Endothelial cell of umbilical vein (primary cell): ENCODE measurements at places on chromosomes 7 and 10.
A peak's percentile ranks its signal among the peaks of the same experiment; 100 is the strongest.

- H3K36me3 ChIP-seq: peaks cover 4% of the 10 kb centered on the region
- H3K27me3 ChIP-seq: no peaks in the 10 kb centered on the region
- H3K4me3 ChIP-seq: no peak overlapping the region
- H3K27ac ChIP-seq: no peak overlapping the region
- no peaks in the 10 kb centered on the region for H3K4me1 ChIP-seq
Observed at GRCh38 chr10:24652381-24652957, 71.2 kb downstream of the ARHGAP21 start.

DNA sequence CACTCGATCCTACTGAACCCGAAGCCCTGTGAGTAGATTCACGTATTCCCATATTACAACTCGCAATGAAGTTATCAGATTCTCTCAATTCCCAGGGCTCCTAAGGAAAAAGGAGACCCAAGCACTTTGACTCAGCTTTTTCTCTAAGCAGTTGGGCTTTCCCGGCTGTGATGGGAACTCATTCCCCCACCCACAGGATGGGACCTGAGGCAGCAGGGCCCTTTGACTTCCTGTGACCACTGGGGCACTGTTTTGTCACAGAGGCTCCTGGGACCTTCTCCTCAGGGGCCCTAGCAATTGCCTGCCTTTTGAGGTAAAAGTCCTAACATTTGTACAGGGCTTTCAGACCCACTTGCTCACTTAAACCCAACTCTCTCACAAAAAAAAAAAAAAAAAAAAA is 122.8 kb upstream of the PDLIM1 start:
- no peaks in the 10 kb centered on the region for H3K36me3 ChIP-seq
- H3K4me3 ChIP-seq: no peak overlapping the region
- no peak overlapping the region for H3K27ac ChIP-seq
- H3K4me1 ChIP-seq: no peaks in the 10 kb centered on the region
- no peaks in the 10 kb centered on the region for H3K27me3 ChIP-seq

DNA sequence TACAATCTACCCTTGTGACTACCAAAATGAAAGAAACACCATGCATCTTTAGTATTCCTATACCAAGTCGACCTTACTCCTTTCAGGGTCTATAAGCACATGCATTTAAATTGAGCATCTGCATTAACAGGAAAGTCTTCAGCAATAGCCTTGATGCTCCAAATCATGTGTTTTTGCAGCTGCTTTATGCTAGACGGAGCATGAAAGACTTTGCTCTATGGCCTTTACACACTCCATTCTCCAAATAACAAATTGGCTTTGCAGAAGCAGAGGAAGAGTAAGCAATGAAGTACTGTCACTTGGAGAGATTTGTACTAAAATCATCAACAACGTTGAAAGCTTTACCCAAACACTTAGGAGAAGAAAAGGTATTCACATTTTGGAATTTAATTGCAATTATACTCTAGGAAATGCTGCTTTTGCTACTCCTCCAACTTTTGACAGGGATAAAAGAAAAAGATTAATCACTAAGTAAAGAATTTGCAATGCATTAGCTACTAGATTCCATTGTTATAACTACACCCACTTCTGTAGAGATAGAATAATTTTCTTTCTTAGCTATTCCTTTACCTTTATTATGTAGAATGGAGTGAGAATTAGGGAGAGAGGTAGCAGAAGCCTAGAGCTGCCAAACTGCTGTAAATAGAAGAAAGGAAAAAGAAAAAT is 131.8 kb downstream of the SEMA3E start:
- no peak overlapping the region for H3K27ac ChIP-seq
- H3K4me1 ChIP-seq: no peaks in the 10 kb centered on the region
- no peaks in the 10 kb centered on the region for H3K36me3 ChIP-seq
- DNase-seq: no peak
- H3K27me3 ChIP-seq: no peaks in the 10 kb centered on the region

DNA sequence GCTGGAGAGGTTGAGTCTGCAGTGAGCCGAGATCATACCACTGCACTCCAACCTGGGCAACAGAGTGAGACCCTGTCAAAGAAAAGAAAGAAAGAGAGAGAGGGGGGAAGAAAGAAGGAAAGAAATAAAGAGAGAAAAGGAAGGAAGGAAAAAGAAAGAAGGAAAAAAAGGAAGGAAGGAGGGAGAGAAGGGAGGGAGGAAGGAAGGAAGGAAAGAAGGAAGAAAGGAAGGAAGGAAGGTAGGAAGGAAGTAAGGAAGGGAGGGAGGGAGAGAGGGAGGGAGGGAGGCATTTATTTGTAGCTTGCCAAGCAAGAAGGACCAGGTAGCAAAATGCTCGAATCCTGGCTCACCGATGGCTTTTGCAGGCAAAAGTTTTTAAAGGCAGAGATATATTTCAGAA is 74.5 kb upstream of the BAIAP2L1 start:
- H3K27ac ChIP-seq: no peak overlapping the region
- H3K27me3 ChIP-seq: no peaks in the 10 kb centered on the region
- no peaks in the 10 kb centered on the region for H3K36me3 ChIP-seq
- no peaks in the 10 kb centered on the region for H3K4me1 ChIP-seq
- DNase-seq: no peak

DNA sequence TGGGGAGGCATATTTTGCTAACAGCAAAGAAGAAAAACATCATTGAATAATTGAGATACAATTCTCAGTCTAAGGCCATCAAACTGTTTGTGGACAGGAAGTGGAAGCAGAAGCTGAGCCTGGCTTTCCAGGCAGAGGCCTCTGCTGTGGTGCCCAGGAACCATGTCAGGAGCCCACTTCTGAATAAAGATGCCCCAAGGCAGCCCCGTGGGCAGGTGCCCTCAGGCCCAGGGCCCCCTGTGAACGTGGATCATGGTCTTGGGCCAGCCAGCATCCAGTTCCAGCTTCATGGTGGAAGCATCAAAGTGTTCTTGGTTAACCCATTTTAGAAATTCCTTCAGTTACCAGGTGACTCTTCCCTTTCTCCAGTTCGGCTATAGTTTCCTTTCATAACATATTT is 346.8 kb downstream of the PTPRN2 start:
- DNase-seq: no peak
- H3K27me3 ChIP-seq: no peaks in the 10 kb centered on the region
- H3K27ac ChIP-seq: no peak overlapping the region
- H3K4me1 ChIP-seq: no peaks in the 10 kb centered on the region

DNA sequence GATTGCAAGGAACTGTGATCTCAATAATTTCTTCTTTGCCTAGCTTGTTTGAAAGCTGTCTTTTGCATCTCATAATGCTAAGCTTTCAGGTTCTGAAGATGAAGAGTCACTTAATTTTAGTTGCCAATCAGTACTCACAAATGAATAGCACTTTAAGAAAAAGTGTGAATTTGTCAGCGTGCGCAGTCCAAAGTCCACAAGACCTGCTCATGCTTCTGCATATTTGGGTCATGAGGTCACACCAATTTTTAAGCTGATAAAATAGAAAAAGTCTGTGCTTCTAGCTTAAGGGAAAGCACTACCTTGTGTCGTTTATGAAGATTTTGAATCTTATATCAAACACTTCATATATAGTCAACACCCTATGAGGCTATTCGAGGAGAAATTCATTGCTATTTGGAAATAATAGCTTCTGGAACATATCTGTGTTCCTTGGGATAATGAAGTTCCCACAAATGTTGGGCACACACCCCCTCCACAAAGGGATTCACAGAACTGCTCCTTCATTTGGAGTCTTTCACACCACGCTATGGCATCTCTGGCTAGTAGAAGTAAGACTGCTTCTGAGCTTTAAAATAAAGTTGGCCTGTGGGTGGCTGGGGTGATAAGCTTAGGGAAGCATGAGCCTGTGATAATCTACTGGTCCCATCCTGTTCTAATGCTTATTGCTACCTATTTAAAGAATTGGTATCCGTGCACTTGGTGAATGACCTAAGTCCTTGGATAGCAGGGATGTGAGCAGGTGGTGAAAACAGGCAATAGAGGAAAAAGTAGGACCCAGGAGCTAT is 33.3 kb downstream of the A1CF start:
- no peaks in the 10 kb centered on the region for H3K36me3 ChIP-seq
- H3K4me1 ChIP-seq: peaks cover 7% of the 10 kb centered on the region
- no peak for DNase-seq
- no peak overlapping the region for H3K27ac ChIP-seq
- H3K27me3 ChIP-seq: peaks cover 4% of the 10 kb centered on the region

- DNase-seq: no peak
- H3K4me3 ChIP-seq: no peak overlapping the region
- no peaks in the 10 kb centered on the region for H3K27me3 ChIP-seq
- H3K36me3 ChIP-seq: no peaks in the 10 kb centered on the region
- H3K27ac ChIP-seq: peak overlapping the region; percentile 0
Observed at GRCh38 chr10:69315610-69316312, 37.5 kb downstream of the HK1 start.

GRCh38 chr7:5388273-5388901 is 35.2 kb downstream of the TNRC18 start:
- H3K27me3 ChIP-seq: no peaks in the 10 kb centered on the region
- no peaks in the 10 kb centered on the region for H3K4me1 ChIP-seq
- H3K4me3 ChIP-seq: no peak overlapping the region
- DNase-seq: no peak
- H3K27ac ChIP-seq: no peak overlapping the region
- H3K36me3 ChIP-seq: peaks cover 26% of the 10 kb centered on the region

DNA sequence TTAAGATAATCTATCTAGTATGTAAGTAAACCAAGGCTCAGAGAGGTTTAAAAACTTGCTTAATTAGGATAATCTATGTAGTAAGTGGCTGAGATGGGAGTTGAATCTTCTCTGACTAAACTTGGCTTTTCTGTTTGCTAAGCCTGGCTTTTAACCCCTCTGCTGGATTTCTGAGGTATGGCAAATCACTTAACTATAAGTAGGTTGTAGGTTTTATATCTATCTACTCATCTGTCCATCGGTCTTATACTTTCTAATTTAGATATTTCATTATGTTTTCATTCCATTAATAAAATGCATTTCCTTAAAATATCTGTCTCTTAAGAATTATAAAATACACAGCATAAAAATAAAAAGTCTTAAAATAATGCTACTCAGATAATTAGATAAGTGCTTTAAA is 59.4 kb downstream of the ST7 start:
- no peak overlapping the region for H3K4me3 ChIP-seq
- peak; percentile 54 for DNase-seq
- H3K27ac ChIP-seq: no peak overlapping the region
- H3K36me3 ChIP-seq: no peaks in the 10 kb centered on the region

GRCh38 chr7:46218461-46219200 is 297.6 kb upstream of the IGFBP3 start:
- no peak overlapping the region for H3K4me3 ChIP-seq
- no peaks in the 10 kb centered on the region for H3K4me1 ChIP-seq
- no peak overlapping the region for H3K27ac ChIP-seq
- H3K27me3 ChIP-seq: no peaks in the 10 kb centered on the region
- no peaks in the 10 kb centered on the region for H3K36me3 ChIP-seq

DNA sequence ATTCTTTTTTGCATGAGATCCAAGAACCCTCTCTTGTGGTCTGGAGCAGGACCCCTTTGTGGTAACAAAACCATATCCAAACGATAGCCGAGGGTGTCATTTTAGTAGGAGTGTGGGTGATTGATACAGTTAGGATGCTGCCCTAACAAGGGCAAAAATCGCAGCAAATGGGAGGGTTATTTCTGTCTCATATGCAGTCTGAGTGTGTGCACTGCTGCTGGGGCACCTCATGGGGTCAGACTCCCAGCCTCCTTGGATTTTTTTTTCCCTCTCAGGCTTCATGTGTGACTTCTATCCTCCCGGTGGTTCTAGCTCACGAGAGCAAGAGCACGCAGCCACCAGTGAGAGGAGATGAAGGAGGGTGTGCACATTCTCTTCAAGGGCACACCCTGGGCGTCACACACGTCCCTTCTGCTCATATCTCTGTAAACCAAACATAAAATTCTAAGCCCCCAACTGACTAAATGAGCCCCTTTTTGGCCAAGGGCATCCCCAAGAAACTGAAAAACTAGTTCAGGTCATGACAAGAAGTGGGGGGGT is 28.6 kb upstream of the IL15RA start:
- DNase-seq: no peak
- no peaks in the 10 kb centered on the region for H3K4me1 ChIP-seq
- peaks cover 3% of the 10 kb centered on the region for H3K27me3 ChIP-seq
- H3K27ac ChIP-seq: no peak overlapping the region
- no peak overlapping the region for H3K4me3 ChIP-seq

DNA sequence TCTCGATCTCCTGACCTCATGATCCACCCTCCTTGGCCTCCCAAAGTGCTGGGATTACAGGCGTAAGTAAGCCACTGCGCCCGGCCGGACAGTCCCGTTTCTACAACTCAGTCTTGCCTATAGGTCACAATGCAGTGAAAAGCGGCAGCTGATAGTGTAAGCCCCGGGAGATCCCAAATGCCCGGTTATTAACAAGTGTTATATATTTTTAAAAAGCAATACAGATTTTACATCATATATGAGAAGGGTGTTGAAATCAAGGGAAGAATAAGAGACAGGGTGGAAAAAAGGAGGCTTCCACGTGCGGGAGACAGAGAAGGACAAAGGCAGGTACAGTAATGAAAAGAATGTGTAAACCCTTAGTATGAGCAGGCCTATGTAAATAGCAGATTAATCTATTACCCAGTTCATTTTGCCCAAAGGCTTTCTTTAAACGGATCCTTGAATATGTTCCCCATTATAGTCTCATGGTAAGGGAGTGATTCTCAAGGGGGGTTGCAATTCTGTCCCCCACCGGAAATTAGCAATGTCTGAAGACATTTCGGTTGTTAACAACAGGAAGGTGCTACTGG is 170.8 kb downstream of the PDE1C start:
- no peak overlapping the region for H3K4me3 ChIP-seq
- no peaks in the 10 kb centered on the region for H3K4me1 ChIP-seq
- no peaks in the 10 kb centered on the region for H3K36me3 ChIP-seq

GRCh38 chr10:124205432-124205831 is 112.0 kb upstream of the CHST15 start:
- H3K4me3 ChIP-seq: no peak overlapping the region
- H3K27ac ChIP-seq: no peak overlapping the region
- no peaks in the 10 kb centered on the region for H3K4me1 ChIP-seq
- H3K27me3 ChIP-seq: no peaks in the 10 kb centered on the region

DNA sequence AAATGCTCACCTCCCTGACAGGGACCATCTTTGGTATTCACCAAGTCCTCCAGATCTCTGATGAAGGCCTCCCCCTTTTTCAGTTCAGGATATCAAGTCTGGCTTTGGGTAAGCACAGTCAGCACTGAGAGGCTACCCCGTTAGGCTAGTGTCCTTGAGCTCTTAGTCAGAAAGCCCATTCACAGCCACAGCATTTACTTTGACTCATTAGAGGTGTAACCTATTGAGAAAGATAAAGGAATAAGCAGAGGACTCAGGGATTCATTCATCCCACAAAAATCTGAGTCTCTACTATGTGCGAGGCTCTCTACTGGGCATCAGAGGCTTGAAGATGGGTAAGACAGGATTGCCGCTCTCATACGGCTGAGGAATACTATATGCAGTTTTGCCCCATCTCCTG is 14.0 kb upstream of the RAMP3 start:
- DNase-seq: no peak
- H3K36me3 ChIP-seq: no peaks in the 10 kb centered on the region
- H3K4me1 ChIP-seq: no peaks in the 10 kb centered on the region
